ENCODE measurements at places on chromosomes 13 and 19.

GRCh38 chr13:32881074-32881776 is 135.0 kb upstream of the KL start:
- no peak for DNase-seq

GRCh38 chr19:43763473-43763939 is 8.7 kb upstream of the SMG9 start:
- DNase-seq, result no peak

- peak; percentile 88 for DNase-seq
Observed at GRCh38 chr19:18939922-18940768, 872 bp downstream of the HOMER3 start.

GRCh38 chr19:14654786-14655560 is 19.7 kb downstream of the ADGRE3 start:
- DNase-seq, result no peak

DNA sequence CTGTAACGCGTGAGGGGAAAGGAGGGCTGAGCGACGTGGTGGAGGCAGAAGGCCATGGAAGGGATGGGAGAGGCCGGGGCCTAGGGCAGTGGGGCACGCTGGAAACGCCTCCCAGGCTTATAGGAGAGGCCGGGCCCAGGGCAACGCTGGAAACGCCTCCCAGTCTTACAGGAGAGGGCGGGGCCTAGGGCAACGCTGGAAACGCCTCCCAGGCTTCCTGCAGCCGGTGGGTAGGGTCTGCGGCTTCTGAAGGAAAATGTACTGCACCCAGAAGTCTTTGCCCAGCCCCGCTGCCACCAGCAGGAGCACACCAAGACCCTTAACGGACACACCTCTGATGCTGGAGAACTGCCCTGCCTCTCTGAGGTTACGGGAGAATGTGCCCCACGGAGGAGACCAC is 9.1 kb downstream of the CACTIN start:
- no peak for DNase-seq

DNA sequence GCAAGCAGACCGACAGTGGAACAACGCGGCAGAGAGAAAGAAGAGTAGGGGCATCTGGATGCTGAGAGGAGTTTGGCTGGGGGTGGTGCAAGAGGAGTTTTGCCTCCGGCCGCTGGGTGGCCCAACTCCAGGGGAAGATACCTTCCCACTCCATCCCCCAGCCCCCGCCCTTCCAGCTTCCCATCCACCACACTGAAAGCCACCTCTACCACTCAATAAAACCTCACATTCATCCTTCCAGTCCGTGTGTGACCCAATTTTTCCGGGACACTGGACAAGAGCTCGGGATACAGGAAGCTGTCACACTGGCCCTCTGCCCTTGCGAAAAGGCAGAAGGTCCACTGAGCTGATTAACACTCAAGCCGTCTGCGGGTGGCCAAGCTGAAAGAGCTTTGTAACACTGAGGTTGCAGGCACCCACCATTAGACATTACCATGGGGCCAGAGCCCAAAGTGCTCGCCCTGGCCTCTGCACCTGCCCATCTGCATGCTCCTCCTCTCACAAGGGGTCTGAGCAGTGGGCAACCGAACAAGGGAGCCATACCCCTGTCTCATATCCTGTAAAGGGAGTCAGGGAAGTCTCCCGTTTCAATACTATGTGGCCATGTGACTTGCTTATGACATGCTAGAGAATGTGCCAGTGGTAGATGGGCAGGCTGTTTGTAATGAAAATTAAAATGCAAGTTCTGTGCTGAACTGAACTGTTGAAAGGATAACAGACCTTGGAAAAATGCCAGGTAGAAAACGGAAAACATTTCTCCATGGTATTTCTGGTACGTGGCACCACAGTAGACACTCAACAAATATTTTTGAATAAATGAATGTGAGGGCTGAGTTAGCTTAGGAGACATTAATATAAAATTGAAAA is 205.1 kb upstream of the STARD13 start:
- DNase-seq, result no peak

DNA sequence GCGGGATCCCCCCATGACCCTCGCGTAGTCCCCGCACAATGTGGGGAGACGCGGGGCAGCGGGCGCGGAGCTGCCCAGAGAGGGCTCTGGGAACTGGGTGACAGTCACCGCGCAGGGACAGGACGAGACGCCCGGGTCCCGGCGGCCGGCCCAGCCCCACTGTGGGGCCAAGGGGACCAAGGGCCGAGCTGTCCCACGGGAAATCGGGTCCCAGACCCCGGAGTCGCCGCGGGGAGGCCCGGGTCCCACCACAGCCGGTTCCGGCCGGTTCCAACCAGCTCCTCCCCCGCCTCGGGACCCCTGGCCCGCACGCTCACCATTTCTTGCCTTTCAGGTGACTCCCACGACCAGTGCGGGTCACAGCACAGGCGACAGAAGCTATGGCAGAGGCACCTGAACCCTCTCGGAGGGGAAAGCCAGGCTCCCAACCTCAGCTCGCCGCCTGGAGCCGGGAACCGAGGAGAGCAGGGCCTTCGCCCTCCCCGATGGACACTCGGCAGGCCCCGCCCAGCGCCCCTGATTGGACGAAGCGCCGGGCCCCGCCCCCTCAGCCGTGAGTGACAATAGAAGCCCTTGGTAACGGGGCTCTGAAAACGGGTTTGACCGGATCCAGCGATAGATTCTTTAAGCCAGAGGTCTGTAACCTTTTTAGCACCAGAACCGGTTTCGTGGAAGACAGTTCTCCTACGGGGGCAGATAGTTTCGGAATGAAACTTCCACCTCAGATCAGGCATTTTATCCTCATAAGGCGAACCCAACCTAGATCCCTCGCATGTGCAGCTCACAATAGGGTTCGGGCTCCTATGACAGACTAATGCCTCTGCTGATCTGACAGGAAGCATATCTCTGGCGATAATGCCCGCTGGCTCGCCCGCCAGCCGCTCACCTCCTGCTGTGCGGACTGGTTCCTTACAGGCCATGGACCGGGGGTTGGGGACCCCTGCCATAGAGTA is at the start of gene ZNF433:
TSS of gene ZNF433 (minus strand) at position 460 of the 953 bp plus-strand sequence. CDS start at position 320, 140 bp downstream.
- peak; percentile 89 for DNase-seq

- peak; percentile 23 for DNase-seq
Observed at GRCh38 chr13:43058318-43058674, 34.9 kb downstream of the DNAJC15 start.

GRCh38 chr19:40804783-40805242 is 5.8 kb downstream of the EGLN2 start:
- no peak for DNase-seq

GRCh38 chr13:81872581-81872980 is 1531.7 kb upstream of the SPRY2 start:
- DNase-seq, result no peak

GRCh38 chr19:2807379-2808128 is 12.1 kb upstream of the ZNF554 start:
- DNase-seq, result no peak

DNA sequence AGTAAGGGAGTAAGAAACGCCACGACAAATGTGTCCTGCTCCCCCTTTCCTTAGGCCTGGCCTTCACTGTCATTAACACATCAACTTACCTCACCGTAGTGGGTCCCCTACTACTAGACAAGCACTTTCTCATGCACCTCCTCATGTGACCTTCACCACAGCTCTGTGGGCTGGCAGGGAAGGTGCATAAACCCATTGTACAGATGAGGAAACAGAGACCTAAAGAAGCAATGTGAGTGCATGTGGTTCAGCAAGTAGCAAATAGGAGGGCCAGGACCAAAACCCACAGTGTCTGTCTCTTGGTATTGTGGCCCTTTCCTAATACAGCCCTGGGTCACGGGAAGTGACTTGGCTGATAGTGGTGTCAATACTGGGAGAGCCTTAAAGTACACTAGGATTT is 5.3 kb downstream of the CCDC70 start:
- no peak for DNase-seq

DNA sequence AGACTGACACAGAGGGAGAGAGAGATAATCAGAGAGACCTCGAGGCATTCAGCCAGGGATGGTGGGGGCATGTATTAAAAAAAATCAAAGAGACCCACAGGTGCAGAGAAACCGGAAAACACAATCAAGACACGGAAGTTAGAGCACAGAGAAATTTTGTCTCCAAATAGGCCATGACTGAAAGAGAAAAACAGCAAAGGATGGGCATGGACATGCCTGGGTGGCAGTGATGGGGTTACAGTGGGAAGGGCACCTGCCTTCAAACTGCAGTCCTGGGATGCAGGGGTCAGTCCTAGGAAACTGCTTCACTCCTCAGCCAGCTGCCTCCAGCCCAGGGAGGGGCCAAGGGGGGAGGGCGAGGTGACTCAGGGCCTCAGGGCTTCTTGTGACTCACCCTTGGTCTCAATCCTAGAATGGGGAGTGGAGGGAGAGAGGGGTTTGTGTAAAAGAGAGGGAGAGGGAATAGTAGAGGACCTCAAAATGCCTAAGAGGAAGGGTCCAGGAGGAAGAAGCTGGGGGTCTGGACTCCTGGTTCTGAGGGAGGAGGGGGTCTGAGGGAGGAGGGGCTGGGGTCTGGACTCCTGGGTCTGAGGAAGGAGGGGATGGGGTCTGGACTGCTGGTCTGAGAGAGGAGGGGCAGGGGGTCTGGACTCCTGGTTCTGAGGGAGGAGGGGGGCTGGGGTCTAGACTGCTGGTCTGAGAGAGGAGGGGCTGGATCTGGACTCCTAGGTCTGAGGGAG is 3.6 kb upstream of the KCNN4 start:
- peak; percentile 97 for DNase-seq

DNA sequence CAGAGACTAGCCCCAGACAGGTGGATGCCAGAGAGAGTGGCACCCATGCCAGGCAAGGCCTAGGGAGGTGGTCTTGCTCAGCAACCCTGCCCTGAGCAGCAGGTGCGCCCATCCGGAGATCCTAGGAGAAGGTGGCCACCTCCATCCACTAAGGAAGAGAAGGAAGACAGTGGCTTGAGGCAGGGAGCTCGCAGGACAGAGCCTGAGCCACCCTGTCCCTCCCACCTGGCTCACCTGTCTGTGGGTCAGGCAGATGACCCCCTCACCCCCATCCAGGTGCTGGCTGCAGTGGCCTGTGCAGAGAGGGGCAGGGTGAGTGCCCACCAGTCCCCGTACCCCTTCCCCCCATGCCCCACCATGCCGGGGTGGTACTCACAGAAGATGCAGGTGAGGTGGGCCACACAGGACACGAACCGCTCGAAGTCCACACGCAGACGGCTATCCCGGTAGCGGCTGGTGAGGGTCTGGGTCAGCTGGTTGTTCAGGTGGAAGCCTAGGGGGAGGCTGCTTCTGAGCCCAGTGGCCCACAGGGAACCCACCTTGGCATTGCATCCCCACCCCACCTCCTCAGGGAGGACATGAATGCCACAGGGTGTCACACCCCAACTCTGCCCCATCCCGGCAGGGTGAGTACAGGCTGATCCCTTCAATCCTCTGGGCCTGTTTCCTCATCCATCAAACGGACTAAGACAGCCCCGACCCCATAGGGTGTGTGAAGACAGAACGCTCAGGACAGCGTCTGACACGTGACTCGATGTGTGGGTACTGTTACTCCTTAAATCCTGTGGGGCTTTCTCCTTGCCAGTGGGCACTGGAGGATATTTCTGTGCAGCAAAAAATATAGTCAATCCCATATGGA is 13.3 kb downstream of the CAPN12 start:
- DNase-seq, result no peak

DNA sequence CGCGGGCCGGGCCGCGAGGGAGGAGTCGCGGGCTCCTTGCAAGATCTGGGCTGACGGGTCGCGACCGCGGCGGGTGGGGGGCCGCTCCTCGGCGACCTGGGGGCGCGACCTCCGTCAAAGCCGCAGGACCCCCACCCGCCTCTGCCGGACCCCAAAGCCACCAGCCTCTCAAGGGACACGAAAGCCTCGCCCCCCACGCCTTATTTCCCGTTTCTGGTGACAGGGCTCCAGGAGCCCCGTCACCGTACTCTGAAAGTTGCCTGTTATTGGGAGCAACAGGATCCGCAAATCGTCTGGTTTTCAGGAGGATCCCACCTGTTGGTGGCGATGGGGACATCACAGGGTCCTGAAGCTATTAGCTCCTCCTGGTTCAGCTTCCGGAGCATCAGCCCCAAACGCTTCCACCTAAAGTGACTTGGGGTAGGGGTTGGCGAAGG is 530 bp downstream of the MAU2 start:
- no peak for DNase-seq

DNA sequence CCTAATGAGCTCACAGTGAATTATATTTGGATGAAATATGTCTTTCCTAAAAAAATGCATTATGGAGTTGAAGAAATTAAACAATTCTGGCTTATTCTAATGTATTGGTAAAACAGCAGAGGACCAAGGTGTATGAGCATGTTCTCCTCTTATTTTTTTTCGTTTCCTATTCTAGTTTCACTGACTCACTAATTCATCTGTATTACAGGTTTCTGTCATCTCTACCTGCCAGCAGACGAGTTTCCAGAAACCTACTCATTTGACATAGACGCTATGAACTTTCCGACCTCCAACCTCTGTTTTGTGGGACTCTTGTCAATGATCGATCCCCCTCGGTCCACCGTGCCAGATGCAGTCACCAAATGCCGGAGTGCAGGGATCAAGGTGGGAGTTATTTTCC is 20.3 kb downstream of the ATP12A start:
- DNase-seq, result no peak

- DNase-seq, result no peak
Observed at GRCh38 chr19:2544576-2545415, 68.9 kb downstream of the GADD45B start.

DNA sequence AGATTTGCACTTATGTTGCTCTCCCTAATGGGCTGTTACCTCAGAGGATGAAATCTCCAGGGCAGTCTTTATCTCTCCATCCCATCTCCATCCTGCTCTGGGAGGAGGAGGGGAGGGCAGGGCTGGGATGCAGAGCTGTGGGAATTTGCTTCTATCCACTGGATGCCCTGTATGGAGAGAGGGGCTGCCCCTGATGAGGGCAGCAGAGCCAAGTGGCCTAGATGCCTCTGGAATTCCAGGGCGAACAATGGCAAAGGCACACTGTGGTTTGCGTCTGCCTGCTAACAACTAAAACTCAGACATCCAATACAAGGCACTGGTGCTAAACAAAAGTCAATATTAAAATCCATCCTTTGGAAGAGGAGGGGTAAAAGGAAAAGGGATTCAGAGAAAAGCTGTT is 165.1 kb downstream of the COG6 start:
- DNase-seq, result no peak

DNA sequence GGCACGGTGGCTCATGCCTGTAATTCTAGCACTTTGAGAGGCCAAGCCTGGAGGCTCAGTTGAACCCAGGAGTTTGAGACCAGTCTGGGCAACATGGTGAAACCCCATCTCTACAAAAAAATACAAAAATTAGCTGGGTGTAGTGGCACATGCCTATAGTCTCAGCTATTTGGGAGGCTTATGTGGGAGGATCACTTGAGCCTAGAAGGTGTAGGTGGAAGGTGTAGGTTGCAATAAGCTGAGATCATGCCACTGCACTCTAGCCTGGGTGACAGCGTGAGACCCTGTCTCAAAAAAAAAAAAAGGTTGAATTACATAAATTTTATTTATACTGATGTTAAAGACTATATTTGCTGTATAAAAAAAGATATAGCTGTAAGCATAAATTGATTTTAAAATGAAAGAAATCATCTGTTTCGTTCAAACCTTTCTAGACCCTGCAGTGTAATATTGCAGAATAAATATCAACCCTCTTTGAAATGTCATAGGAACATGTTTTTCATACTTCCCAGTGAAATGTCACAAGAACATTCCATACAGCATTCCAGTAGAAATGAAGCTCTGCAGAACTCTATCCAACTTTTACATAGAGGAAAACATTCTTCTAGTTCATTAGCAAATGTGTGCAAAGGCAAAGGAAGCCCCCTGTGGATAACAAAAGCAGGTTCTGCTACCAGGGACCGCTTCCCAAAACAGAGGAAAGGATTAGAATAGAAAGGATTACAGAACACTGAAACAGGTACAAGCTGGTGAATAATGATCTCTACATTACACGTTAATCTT is 76.0 kb downstream of the CAB39L start:
- DNase-seq, result no peak

Data from H54 (cell line).